ENCODE measurements at places on chromosomes 2 and 18. TPM values are rescaled to one million over a fixed set of nuclear protein-coding genes. Genes with fewer than 3 reads are reported as not detected.

Gene HOXD4
- not detected for total RNA-seq

DNA sequence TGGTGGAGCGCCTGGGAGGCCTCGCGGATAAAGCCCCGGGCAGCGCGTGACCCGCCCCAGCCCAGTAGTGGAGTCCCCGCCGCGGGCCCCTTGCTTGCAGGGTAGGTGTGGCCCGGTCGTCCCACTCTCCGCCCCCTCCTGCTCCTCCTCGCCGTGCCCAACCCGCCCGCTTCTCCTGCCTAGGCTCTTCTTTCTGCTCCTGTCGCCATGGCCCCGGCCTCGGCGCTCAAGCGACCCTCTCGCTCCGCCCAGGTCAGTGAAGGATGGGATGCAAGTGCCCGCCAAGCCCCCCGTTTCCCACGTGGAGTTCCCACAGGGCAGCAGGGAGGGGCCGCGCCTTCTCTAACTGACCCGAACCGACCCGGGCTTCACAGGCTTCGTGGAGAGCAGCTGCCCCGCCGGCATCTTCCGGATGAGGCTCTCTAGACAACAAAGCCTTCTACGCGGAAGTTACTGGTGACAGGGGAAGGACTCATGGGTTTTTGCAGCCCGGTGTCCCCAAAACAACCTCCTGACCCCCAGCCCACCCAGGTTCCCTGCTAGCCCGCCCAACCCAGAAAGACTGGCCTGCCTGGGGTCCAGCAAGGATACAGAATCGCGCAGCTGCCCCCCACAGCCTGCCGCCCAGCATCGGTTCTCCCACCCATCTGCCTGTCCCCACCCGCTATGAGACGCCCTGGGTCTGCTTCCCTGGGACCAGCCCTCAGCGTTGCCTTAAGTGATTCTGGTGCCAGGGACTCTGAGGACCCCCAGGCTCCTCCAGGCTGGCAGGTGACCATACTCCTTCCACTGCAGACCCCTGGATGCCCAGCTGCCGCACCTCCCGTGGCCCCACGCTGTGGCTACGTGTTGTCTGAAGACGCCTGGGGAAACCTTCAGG lies 32.8 kb downstream of the TTC32 start:
- DNase-seq = peak; percentile 62

GRCh38 chr2:62370321-62371250 lies 135.4 kb downstream of the TMEM17 start:
- no peak for DNase-seq

GRCh38 chr2:200219309-200220113 lies 87.0 kb upstream of the SPATS2L start:
- DNase-seq = no peak

- no peak for DNase-seq
Observed at GRCh38 chr2:240821429-240821778, 1.4 kb upstream of the KIF1A start.

Gene CDH20
- total RNA-seq = 0.11 TPM

DNA sequence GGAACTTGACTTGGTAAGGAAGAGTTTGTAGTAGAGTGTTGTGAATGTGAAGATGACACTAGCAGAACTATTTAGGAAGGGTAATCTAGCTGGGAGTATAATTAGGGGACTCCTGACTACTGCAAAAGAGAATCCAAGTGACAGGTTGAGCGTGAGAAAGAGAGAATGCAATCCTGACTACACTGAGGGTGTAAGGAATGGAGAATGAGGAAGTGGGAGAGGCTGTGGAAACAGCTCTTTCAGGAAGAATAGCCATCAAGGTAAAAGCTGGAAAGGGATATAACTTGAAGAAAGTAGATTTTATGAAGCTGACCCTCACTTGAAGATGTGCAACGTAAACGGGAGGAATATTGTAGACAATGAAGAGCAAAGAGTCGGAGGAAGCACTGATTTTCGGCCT lies 41.1 kb upstream of the TTN start:
- DNase-seq = no peak

- DNase-seq = no peak
Observed at GRCh38 chr2:241635756-241636155, 1.2 kb downstream of the THAP4 start.

Gene VSNL1
- not detected for total RNA-seq

Gene ALPG
- not detected for total RNA-seq

Gene CCDC74A
- total RNA-seq = 1.0 TPM

GRCh38 chr2:197515315-197515738 lies 539 bp upstream of the MOB4 start:
- no peak for DNase-seq

GRCh38 chr2:62283147-62283546 lies 87.2 kb downstream of the B3GNT2 start:
- no peak for DNase-seq

DNA sequence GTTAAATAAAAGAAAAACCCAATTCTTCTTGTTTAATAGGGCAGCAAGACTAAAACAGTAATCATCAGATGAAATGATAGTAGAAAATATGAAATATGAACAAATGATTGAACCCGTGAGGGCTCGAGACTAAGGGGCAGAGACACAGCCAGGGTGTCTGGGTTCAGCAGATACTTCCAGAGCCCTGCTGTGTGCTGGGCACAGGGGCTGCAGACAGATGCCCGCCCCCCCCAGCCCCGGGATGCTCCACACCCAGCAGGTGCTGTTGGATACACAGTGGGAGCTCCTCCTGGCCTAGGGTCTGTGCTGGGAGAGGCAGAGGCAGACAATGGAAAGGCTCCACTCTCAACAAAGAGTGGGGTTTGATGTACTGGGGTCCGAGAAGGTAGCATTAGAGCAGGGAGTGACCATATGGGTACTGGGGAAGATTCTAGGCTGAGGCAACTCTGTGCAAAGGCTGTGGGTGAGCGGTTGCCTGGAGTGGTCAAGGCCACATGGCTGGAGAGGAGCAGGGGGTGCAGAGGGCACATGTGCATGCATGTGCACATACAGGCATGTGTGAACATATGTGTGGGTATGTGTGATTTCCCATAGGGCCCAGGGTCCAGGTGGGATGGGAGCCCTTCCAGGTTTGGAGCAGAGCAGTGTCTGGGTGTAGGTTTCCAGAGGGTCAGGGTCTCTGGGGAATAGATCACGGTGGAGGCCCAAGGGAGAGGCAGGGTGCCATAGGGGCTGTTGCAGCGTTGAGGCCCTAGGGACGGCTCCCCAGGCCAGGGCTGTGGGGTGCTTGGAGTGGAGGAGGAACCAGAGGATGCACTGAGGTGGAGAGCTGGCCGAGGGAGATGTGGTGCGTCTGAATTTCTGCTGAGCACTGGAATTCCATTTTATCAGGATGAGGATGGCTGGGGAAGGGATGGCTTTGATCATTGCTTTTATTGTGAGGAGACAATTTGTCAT lies 36.7 kb downstream of the LDLRAD4 start:
- DNase-seq = no peak

GRCh38 chr2:138676619-138677021 lies 103.6 kb downstream of the NXPH2 start:
- no peak for DNase-seq

DNA sequence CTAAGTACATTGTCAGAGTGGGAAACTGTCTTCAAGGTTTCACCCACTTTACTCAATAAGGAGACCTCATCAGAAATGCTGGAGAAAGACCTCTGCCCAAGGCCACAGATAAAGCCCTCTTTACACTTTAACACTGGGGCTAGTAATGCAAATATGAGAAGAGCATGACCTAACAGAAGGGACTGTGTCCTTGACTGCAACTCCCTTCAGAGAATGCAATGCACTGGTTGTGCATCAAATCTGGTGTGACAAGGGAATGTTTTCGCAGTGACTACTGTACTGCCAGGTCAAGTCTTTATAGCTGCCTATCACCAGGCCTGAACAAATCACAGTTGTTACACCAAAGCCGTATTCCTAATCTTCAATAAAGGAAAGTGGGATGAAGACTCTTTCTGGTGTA lies 28.6 kb downstream of the CDH19 start:
- no peak for DNase-seq

GRCh38 chr2:20512061-20512605 lies 65.3 kb downstream of the RHOB start:
- DNase-seq = no peak

GRCh38 chr18:58316396-58317342 lies 272.6 kb downstream of the NEDD4L start:
- DNase-seq = no peak

DNA sequence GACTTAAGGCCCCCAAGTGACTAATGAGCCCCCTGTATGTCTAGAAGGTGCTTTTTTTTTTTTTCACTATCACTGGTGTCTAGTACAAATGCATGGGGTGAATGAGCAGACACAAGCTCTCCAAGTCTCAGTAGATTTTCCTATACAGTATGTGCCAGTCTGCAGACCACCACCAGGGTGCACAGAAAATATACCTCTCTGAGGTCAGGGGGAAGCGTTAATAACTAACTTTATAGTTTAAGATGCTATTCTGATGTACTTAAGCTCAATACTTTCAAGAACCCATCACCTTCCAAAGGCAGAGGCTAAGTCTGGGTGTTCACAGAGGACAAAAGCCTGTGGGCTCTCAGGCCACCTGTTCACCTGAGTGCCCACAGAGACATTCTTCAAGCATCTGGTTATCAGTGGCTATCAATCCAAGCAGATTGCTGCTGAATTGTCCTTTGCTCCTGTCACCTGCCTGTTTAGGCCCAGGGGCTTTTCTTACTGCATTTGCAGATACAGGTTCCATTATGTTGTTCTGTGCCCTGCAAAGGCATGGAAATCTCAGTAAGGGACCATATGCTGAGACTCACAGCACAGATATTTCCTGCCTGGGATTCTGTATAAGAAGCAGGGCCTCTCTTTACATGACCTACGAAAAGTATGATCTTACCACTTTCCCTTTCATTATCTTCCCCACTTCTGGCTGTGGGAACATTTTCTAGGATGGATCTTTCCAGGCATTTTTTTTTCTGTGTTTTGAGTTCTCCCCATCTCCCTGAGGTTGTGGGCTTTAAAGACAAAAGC lies 534.6 kb downstream of the TNS1 start:
- no peak for DNase-seq

Gene GPAT2
- total RNA-seq = 9.3 TPM

DNA sequence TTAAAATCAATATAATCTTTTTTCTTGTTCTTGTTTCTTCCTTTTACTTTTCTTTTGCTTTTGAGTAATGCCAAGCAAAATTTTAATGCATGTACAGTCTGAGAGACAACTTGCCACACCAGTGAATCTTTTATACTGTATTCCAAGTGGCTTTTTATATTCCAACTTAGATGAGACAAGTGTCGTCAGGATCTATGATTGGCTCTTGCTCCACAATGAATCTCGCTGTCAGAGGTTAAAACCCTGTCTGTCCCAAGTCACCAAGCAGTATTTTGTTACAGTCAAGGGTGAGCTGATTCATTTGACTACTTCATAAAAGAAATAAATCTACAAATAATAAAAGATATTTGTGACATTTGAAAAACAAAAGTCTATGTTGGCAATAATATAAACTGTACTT lies at the start of gene MSTN:
TSS of gene MSTN (minus strand) at position 129 of the 400 bp plus-strand sequence. CDS start 133 bp downstream, outside the sequence.
- DNase-seq = no peak

DNA sequence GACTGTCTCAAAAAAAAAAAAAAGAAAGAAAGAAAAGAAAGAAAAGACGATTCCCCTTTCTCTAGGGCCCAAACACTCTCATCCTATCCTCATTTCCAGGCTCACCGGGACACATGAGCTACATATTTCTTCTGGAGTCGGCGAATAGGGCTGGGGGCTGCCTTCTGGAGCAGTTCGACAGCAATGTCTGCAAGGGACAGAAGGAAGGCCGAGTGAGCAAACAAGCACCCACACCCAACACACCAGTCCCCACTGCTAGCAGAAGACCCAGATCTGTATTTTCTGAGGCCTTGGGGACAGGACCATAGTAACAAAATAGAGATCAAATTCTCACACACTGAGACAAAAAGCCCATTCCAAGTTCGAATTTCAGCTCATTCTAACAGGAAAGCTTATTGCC lies 1.2 kb downstream of the CNPPD1 start:
- DNase-seq = no peak

Gene VAMP8
- total RNA-seq = 64.6 TPM

Gene NTSR2
- not detected for total RNA-seq

DNA sequence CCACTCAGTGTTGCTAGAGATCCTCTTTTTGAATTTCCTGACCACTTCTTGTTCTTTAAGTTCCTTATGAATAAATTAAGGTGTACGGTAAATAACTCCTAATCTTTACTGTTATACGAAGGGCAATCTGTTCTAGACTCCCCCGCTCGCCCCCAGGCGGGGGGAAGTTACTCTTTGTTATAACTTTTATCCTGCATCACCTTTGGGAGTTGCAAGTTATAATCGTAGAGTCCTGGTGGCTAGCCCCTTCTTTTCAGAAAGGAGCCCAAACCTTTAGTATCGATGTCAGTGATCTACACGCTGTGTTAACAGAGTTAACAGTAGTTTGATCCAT lies 652 bp downstream of the GCA start:
- no peak for DNase-seq

DNA sequence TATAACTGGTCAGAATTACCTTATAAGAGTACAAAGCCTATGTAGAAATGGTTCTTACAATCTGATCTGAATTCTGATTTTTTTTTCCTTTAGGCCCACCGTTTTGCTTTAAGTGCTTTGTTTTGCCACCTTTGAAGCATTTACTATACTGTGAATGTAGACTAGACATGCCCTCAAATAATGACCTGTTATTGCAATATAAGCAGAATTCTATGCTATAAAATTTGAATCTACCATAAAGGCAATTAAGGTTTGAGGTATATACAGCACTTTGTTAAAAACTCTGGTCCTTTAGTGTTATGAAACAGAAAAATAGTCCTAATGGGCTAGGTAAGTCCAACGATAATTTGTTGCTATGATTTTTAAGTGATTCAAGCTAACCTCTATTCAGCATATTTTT lies 86.6 kb upstream of the NOSTRIN start:
- DNase-seq = no peak

Gene CNGA3
- total RNA-seq = not detected

Gene ZBTB7C
- not detected for total RNA-seq

Gene ANXA4
- total RNA-seq = 11.2 TPM

DNA sequence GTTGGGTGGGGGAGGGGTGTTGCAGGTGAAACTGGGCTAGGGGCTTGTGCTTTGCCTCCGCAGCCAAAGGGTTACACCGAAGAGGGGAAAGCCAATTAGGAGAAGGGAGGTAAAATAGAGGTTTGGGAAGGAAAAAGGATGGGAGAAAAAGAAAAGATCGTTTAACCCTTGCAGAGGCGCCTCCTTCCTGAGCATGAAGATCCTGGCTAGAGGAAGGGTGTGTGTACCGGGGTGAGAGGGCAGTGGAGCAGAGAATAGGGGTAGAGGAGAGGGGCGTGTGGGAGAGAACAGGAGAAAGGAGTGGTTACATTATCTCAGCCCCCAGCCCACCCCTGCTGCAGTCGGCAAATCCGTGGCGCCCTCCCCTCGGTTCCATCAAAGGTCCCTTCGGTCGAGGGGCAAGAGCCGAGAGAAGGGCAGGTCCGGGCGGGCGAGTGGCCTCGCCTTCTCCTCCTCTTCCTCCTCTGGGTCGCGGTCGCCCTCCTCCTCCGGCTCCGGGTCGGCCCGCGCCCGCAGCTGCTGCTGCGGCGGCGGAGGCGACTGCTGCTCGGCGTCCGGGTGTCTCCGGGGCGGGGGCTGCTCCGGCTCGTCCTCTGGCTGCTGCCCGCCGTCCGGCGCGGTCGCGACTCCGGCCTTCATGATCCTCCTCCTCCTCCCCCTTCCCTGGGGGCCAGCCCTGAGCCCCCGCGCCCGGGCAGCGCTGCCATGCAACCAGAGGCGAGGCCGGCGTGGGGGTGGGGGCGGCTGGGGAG lies 1.1 kb downstream of the MARCHF4 start:
- no peak for DNase-seq

All from activated T-cell treated with anti-CD3 and anti-CD28 coated beads, Interleukin-2, amount 50 U/mL, for 4 hours (primary cell).